ENCODE measurements at places on chromosomes 11 and 22.
A peak's percentile ranks its signal among the peaks of the same experiment; 100 is the strongest.

DNA sequence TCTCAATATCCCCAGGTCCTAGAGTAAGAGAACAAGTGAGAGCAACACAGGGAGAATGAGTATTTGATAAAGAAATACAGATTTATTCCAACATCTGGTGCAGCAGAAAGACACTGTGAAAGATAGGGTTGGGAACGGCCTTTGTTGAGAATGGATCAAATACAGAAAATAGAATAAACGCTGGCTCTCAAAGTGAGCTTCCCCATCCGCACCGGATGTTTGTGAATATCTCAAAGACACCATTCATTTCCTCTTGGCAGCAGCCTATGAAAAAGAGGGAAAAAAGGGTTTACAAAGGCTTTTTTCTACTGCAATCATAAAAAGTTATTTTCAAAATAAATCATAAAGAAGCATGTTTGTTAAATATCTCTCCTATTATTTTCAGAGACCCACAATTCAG lies 279.3 kb downstream of the CASP12 start:
- no peak for DNase-seq

DNA sequence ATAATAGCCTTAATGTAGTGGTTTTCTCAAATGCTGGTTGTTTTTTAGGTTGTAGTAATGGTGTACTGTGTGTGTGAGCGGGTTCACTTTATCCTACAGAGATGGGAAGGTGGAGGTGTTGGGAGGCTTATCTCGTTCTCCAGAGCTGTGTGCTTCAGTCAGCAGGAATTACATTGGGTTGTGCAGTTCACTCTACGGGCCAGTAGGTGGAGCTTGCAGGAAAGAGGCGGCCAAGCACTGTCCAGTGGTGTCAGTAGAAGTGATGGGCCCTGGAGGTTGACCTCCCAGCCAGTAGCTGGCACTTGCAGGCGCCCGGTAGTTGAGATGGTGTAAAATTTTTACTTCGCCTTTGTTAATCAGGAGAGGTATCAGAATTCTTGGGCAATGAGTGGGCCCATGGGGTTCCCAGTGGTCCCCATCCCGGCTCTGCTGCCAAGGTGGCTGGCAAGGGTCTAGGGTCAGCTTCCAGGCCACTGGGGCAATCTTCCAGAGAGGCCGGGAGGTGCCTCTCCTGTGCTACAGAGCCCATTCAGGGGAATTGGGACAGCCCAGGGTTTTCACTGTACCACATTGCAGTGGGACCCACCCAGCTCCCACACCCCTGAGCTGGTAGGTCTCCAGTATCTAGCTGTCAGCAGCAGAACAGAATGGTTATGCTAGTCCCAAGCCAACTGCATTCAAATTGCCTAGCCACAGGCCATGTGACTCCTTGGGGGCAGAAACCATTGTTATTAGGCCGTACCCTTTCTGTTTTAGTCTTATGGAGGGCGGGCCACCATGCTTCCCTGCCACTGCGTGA lies 43.9 kb downstream of the BIRC2 start:
- DNase-seq = peak; percentile 37

GRCh38 chr11:111733016-111733415 lies 33.2 kb downstream of the PPP2R1B start:
- DNase-seq = no peak

GRCh38 chr11:57094181-57094935 lies 87.4 kb upstream of the LRRC55 start:
- DNase-seq = no peak

- no peak for DNase-seq
Measured at GRCh38 chr11:104422324-104422944, 258.5 kb upstream of the PDGFD start.

- DNase-seq = no peak
Measured at GRCh38 chr11:121559606-121560200, 106.9 kb upstream of the SORL1-AS1 start.

- DNase-seq = no peak
Measured at GRCh38 chr11:69910519-69911309, 91.5 kb upstream of the FGF3 start.

DNA sequence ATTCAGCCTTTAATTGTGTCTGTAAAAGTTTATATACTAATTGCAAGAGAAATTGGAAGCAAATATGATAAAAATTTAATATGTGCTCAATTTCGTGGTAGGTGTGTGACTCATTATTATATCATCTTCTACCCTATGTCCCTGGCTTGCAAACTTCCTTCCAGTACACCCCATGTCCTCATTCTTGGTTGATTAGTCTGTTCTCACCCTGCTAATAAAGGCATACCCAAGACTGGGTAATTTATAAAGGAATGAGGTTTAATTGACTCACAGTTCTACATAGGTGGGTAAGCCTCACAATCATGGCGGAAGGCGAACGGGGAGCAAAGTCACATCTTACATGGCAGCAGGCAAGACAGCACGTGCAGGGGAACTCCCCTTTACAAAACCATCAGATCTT lies 11.9 kb downstream of the MRGPRX3 start:
- DNase-seq = no peak

DNA sequence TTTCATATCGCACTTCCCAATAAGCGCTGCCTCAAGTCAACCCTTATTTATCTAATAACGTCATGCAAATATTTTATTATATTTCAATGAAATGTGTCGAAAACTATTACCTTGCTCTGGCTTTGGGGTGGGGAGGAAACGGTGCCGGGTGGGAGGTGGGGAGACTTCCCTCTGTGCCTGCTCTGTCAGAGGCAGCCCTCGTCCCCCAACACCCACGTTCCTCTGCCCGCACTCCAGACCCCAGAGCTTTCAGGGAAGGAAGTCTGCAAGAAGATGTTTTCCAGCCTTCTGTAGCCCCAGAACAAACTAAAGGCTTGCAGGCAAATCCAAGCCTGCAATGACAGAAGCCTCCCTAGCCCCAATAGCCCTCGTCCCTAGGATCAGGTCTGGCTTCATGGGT lies 235.7 kb downstream of the BUD13 start:
- DNase-seq = no peak

- DNase-seq = no peak
Measured at GRCh38 chr11:94127638-94128037, 1.0 kb upstream of the PANX1 start.

GRCh38 chr11:73091521-73092305 lies 50.4 kb downstream of the FCHSD2 start:
- DNase-seq = no peak

DNA sequence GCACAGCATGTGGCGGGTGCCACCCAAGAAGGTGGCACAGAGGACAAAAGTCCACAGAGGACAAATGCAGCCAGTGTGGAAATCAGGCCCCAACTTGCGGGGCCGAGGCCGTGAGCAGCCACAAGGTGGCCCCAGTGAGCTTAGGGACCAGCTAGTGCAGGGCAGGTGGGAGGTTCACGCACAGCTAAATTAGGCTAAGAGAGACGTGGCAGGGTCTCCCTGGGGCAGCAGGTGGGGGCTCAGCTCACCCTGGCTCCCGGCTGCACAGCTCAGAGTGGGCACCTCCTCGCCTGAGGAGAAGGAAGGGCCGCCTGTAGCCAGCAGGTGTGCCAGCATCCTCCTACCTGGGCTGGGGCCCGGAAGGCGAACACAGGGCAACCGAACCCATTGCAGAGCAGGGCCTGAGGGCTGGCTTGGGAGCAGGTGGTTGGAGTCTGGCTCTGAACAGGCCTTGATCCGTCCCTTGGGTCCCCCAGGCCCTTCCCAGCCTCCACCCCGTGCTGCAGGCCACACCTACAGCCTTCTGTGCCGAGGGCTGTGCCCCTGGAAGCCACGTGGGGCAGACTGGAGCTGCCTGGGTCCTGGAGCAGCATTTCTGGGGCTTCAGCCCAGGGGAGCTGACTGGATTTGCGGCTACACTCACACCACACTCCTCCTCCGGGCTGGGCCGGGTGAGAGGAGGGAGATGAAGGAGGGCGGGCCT lies 26.1 kb upstream of the CELSR1 start:
- DNase-seq = peak; percentile 79

DNA sequence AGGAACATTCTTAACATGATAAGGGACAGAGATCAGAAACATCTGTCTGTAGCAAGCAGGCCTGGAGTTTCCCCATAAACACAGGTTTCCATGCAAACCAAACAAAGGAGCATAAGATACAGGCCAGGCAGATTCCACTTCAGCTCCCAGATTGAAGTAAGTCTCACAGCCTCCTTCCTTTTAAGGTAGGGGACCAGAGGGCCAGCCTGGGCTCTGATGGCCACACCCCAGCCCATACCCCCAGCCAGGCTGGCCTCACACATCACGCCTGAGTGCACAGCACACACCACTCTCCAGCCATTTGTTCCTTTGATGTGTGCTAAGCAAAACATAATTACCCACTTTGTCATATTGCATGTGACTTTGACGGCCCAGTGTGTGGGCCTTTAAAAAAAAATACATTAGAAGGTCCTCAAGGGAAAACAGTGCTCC lies 518.7 kb downstream of the NTM start:
- DNase-seq = no peak

- no peak for DNase-seq
Measured at GRCh38 chr22:43109921-43110443, 568 bp upstream of the BIK start.

DNA sequence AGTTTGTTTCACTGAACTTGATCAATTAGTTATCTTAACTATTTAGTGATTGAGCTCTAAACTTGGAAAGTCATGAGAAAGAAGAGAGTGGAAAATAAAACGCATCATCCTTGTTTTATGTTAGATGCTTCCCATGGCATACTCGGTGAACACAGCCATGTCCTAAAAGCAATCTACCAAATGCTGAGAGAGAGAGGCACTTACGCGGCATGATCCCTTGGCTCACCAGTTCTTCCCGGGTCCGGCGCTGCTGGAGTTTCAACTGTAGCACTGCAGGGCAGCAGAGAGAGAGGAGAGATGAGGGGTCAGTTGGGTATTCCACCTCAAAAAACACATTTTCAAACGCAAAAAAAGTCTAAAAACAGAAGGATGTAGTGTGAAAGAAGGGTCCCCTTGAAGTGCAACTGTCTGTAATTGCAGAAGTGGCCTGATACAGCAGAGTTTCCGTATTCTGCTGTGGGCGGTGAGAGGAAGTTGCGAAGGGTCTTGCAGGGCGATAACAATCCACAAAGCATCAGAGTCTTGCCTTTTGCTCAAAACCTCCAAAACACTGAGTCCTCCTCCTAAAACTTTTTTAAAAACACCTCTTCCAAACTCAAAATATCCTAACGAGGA lies 92.7 kb downstream of the SGSM3 start:
- DNase-seq = peak; percentile 19

DNA sequence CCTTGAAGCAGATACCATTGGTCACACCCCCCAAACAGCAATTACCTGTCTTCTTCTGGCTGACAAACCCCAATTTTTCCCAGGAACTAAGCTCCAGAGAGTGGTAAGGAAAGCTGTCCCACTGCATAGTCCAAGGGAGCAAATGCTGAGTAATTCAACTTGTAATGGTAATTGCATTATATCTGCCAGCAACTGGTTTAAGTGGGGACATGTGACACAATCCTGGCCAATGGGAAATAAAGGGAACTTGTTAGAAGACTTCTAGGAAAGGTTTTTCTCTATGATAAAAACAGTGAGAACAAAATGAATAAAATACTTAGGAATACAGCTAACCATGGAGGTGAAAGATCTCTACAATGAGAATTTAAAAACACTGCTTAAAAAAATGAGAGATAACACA lies 9.5 kb upstream of the ISX start:
- DNase-seq = no peak

DNA sequence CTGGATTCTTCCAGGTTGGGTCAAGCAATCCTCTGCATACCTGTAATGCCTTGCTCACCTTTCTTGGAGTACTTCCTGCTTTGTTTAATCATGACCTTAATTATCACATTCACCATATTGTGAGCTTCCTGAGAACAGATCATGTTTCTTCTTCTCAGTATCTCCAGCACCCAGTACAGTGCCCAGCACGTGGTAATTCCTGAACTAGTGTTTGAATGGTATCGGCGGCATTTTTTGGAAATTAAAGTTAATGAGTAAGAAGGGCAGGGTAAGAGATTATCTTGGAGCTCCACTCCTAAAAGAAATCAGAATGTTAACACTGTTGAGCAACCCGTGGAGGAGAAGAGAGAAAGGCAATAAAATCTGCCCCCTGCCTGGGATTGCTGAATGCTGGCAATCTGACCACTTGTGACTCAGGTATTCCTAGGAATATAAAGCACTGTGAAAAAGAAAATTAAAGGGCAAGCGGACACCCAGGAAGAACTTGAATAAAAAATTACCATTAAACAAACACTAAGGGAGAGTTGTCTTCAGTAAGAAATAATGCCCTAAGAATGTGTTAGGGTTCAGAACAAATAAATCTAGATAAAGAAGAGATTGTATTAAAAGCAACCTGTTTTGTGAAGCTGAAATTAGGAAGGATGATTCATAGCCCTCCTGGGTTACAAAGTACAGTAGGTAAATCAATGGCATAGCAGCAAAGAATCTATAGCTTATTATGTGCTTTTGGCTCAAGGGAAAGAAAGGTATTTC lies 92.9 kb downstream of the PDHX start:
- no peak for DNase-seq

DNA sequence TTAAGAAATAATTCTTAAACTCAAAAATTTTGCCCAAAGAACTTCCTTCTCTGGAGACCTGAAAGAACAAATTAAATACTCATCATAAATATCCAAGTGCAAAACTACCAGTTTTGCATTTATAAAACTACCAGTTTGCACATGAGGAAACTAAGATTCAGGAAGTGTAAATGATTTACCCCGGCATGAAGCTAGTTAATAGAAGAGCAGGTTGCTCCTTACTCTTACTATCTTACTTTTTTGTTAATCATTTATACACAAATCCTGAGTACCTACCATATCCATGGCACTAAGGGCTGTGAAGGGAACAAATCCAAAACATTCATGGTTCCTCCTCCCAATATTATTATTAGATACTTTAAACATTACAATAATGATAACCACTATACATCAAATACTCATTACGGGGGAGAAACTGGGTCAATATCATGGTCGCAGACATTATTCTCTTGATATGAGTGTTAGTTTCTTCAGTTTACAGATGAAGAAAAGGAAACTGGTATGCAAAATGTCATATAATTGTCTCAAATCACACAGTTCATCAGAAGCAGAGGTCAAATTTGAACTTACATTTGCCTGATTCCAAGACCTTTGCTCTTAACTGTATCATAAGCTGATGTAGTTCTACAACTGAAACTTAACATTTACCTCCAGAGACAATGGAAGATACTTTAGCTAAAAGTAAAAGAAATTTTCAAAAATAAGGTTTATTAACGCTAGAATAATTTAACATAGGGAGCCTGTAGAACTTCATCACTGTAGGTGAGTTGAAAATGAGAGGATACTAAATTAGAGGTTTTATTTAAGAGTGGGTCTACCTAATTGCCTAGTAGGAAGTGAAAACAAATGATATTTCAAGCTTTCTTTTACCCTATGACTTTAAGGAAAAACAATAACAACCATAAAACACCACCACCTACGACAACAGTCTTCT lies 74.5 kb downstream of the FAM76B start:
- no peak for DNase-seq

Data from stimulated activated CD4-positive, alpha-beta T cell treated with anti-CD3 and anti-CD28 coated beads, Interleukin-12 subunit alpha, Interleukin-12 subunit beta, amount 100 ng/mL, for 4 hours (primary cell).